Left ventricle myocardium superior (tissue), 1 donor: ENCODE measurements at places on chromosomes 3 and 15.

DNA sequence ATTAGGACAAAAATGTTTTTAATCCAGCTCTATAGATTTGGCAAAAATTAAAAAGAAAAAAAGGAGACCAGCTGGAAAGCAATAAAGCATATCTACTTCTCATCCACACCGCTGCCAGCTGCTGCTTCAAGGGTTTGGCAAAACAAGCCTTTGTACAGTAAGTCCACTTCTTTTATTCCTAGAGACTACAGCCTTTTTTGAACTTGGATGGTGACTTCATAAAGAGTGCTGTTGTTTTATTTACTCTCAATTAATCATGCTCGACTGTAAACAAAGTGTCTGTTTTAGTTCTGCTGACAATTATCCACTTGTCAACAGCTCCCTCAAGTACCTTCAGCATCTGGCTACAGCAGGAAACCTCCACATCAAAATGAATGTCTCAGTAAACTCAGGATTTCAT lies 12.3 kb upstream of the FOXB1 start:
- no peak for DNase-seq

DNA sequence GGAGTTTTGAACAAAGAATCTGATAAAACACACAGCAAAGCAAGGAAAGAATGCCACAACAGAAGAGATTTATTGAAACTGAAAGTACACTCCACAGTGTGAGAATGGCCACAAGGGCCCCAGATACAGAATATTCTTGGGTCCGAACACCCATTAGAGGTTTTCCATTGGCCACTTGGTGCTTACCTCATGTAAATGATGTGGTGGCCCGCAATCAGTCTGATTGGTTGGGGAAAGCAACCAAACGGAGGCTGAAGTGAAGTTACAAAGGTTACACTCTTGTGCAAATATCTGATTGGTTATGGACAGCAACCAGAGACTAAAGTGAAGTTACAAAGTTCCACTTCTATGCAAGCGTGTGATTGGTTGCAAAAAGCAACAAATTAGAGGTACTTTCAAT lies 20.4 kb downstream of the NSUN3 start:
- no peak for DNase-seq

GRCh38 chr3:194342861-194343560 lies 8.1 kb downstream of the CPN2 start:
- DNase-seq: no peak

- no peak for DNase-seq
Observed at GRCh38 chr15:29938361-29939335, 116.4 kb upstream of the TJP1 start.

GRCh38 chr3:187264021-187264420 lies 27.5 kb downstream of the MASP1 start:
- DNase-seq: no peak

- DNase-seq: no peak
Observed at GRCh38 chr15:88648357-88649214, 9.8 kb downstream of the ISG20 start.

DNA sequence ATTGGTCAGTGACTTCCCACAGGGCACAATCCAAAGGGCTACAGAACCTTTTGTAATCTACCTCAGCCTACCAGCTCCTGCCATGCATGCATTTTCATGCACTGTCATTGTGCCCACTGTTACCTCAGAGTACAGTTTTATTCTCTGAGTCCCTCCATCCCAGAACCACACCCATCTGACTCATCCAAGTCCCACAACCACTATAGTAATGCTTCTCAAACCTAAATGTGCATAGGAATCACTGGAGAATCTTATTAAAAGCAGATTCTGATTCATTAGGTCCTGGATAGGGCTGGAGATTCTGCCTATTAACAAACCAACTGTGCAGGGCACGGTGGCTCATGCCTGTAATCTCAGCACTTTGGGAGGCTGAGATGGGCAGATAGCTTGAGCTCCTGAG lies 3.7 kb upstream of the B3GALNT1 start:
- DNase-seq: no peak

- no peak for DNase-seq
Observed at GRCh38 chr3:165725296-165725695, 111.9 kb downstream of the BCHE start.

- DNase-seq: no peak
Observed at GRCh38 chr3:83622526-83622925, 1336.3 kb upstream of the CADM2 start.

DNA sequence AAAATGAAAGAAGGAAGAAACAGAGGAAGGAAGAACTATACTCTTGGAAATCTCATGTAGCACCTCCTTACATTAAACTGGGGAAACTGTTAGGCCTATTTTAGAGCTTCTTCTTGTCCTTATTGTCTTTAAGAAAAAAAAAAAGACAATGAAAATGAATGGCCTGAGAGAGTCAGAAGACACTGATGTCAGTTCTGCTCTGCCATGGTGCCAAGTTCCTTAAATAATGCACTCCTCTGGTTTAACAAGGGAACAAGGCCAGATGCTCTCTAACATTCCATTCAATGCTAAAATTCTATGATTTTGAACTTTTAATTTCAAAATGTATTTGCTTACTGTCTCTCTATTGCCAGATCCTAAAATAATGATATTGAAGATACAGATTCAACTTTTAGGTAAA lies 4.4 kb upstream of the MBNL1 start:
- DNase-seq: no peak

DNA sequence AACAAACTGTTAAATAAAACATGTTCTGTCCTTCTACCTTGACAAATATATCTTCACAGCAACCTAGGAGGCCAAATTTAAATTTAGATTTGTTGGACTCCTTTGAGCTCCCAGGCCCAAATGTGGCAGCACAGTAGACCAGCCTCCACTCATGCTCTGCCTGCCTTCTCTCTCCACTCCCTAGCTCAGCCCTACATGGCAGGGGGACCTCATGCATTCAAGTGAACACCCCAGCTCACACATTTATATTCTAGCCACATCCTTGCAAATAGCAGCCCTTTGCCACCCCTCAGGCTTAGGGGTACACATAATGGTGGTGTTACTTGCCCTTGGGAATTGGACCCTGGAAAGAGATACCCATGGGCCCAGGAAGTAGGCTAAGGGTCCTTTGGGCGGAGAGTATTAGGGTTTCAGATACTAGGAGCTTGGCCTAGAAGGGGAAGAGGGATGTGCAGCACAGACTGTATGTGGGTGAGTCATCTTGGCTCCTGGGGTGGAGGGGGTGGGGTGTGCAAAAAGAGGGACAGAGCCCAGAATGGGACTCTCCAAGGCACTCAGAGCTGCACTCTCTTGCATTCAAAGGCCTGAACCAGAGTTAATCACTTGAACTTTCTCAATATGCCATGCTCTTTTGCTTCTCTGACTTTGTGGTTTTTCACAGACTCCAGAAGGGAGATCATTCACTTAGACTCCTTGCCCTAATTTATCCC lies 268.4 kb upstream of the ROPN1 start:
- peak; percentile 47 for DNase-seq

DNA sequence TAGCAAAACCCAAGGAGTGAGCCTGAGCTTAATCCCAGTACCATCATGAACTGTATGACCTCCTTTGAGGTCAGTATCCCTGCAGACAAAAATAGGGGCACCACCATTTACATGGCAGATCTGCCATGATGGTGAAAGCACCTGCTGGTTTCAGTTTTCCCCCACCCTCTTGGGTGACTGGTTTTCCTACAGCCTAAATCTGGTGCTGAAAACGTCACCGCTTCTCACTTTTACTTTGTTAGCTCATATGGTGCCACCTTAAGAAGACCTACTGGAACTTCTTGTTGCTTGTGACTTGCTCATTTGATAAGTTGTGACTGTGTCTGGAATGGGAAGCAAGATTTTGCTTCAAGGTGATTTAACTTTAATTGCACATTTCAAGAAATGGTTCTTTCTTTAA lies 5.1 kb downstream of the PPP1R2 start:
- DNase-seq: no peak

DNA sequence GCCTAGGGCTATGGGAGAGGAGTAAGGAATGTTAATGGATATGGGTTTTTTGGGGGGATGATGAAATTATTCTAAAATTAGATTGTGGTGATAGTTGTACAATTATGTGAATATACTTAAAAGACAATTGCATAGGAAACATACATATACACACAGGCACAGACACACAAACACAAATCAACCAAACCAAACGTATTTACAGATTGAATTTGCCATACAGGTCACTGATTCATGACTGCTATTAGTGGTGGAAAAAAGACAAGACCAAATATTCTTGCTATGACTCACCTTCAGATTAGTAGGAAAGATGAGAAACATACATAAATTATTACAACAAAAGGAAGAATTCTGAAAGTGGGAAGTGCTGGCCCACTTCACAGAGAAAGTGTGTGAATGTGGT lies 85.3 kb downstream of the C3orf38 start:
- no peak for DNase-seq

DNA sequence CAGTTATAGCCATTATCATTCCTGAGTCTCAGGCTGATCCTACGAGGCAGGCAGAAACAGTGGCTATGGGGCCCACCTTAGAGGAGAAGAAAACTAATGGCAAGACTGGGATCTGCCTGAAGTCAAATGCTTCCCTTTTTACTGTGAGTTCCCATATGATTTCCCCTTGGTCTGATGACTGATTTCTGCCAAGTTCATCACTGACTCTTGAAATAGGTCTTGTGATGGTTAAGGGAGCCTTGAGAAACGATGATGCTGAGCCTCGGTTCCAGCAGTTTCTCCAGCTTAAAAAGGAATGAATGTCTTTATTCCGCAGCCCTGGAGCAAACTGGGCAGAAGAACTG lies 29.4 kb upstream of the LDHAL6B start:
- DNase-seq: no peak

DNA sequence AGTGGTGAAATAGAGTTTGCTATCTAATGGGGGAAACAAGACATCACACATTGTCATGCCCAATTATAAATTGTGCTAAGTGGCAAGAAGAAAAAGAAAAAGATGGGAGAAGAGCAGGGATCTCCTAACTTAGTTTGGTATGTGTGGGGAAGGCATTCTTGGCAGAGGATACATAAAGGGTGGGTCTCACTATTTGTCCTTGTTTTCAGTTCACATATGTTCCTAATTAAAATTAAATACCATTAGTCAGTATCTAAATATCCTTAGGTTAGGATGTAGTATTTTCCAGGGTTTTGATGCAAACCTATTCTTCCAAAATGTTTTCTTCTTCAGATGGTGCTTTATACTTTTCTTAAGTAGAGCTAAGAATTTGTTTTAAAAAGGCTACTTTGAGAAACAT lies 173.7 kb downstream of the B3GALNT1 start:
- DNase-seq: no peak

- no peak for DNase-seq
Observed at GRCh38 chr3:94171954-94172353, 109.1 kb downstream of the NSUN3 start.

GRCh38 chr3:190696777-190697501 lies 165.6 kb downstream of the GMNC start:
- no peak for DNase-seq

- no peak for DNase-seq
Observed at GRCh38 chr3:29890801-29891200, 609.9 kb downstream of the RBMS3 start.

GRCh38 chr3:52471371-52472238 lies 16.2 kb downstream of the NISCH start:
- DNase-seq: peak; percentile 89

DNA sequence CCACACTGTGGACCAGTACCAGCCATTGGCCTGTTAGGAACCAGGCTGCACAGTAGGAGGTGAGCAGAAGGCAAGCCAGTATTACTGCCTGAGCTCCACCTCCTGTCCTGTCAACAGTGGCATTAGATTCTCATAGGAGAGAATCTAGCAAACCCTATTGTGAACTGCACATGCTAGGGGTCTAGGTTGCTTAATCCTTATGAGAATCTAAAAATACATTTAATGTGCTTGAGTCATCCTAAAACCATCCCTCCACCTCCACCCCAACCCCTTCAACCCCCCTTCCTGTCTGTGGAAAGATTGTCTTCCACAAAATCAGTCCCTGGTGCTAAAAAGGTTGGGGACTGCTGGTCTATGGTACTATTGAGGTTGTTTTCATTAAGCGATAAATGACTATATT lies 49.3 kb upstream of the KCNAB1 start:
- DNase-seq: no peak

DNA sequence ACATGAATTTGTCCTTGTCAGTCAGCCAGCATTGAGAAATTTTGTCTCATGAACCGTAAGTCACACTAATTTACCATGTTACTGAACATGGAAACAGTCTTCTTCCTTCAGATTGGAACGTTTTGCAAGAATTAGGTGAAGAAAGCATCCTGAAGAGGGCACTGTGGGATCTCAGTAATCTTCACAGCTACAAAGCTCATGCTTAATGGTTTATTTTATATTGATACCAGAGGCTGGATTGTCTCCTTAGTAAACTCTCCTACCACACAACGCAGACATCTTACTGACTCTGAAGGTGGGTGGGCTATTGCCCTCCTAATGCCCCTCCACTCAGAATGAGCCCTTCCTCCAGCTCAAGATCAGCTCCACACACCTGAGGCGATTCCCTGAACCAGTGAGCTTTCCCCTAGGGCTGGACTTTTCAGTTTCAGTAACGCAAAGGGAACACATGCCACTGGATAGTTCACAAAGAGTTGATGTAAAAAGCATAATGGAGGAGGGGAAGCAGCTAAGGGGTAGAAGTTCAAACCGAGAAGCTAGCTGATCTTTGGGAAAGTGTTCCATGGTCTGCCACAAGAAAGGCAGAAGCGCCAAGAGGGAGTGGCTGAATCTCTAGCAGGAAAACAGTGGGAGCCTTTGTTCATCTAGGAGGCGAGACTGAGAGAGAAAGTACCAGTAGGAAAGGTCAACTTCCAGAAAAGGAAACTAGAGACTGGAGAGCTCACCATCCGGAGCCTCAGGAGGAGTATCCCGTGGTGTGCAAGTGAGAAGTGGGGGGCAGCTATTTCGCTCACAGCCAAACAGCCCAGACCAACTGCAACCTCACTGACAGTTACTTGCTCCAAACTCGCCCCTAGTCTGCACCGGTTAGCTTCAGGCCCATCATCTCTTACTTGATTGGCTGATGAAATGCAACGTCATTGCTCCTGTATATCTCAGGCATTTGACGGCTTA lies at the start of gene SLC9C1:
Gene SLC9C1 (minus strand): TSS at position 849 of the 954 bp plus-strand sequence. CDS start 7,425 bp downstream, outside the sequence.
- no peak for DNase-seq

DNA sequence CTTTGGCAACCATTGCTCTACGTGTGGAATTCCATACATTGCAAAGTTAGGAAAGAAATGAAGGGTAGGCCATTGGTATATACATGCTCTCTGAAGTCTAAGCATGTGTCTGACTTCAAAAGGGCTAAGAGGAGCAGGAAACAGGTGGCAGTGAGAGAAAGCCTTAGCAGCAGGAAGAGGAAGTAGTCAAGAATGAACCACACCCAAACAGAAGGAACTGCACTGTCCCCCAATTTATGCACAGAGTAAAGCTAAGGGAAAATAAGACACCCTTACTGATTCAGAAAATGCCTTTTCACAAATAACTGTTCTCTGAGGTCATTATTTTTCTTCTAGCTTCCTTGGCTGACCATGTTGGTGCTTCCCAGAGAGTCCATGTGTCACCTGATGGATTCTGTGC lies 575.4 kb downstream of the NTRK3 start:
- DNase-seq: no peak

- DNase-seq: no peak
Observed at GRCh38 chr15:36734366-36734765, 154.9 kb downstream of the CDIN1 start.

DNA sequence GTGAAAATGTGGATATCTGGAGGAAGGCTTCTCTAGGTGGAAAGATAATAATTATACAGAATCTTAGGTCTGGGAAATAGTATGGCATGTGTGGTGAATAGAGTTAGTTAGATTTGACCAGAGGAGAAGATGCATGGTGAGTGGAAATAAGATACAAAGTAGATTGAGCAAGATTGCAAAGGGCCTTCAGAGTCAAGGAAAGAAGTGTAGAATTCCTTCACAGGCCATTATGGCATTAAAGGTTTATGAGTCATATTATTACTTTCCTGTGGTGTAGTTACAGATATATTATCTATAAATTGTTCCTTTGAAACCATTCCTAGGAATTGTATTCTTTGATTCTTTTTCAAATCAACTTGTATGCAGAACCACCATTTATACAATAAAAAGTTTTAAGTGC lies 660.3 kb downstream of the SI start:
- DNase-seq: no peak
